ENCODE measurements at places on chromosomes 16 and 17. TPM values are rescaled to one million over a fixed set of nuclear protein-coding genes. Genes with fewer than 3 reads are reported as not detected.

DNA sequence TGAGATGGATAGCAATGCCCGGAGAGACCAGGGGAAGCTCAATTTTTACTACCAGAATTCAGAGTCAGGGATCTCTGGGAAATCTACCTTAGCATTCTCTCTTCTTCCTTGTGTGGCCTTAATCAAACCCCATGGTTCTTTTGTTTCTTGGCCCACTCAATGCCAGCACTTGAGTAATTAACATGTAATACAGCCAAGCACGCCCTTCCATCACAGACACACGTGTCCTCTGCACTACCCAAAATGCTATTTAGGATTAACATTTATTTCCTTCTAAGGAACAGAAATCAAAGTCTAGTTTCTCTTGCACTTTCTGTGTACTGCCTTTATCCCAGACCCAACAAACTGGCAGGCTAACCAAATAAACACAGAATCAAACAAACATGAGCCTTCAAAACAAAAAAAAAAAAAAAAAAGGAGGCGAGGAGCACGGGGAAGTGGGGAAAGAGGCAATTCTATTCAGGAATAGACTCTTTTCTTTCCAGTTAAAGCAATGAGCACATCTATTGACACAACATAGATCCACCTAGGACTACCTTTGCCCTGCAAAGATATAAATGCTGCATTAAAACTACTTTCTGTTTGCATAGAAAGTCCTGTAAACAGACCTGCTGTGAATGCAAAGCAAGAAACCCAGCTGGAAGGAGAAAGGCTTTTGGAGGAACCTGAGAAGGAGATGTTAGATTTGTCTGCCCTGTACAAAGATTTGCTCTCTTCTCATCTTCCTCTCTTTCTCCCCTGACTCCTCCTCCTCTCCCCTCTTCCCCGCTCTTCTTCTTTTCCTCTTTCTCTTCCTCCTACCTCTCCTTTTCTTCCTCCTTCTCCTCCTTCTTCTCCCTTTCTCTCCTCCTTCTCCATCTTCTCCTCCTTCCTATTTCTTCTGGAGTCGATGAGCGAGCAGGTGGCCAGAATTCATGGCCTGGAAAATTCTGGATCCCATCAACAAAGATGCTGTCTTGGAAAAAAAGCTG lies 294.4 kb downstream of the NPIPA8 start:
- H3K36me3 ChIP-seq: no peaks in the 10 kb centered on the region
- DNase-seq: no peak
- H3K27me3 ChIP-seq: peaks cover 15% of the 10 kb centered on the region
- no peak overlapping the region for H3K4me3 ChIP-seq

NUPR1 gene
- not detected for total RNA-seq

DNA sequence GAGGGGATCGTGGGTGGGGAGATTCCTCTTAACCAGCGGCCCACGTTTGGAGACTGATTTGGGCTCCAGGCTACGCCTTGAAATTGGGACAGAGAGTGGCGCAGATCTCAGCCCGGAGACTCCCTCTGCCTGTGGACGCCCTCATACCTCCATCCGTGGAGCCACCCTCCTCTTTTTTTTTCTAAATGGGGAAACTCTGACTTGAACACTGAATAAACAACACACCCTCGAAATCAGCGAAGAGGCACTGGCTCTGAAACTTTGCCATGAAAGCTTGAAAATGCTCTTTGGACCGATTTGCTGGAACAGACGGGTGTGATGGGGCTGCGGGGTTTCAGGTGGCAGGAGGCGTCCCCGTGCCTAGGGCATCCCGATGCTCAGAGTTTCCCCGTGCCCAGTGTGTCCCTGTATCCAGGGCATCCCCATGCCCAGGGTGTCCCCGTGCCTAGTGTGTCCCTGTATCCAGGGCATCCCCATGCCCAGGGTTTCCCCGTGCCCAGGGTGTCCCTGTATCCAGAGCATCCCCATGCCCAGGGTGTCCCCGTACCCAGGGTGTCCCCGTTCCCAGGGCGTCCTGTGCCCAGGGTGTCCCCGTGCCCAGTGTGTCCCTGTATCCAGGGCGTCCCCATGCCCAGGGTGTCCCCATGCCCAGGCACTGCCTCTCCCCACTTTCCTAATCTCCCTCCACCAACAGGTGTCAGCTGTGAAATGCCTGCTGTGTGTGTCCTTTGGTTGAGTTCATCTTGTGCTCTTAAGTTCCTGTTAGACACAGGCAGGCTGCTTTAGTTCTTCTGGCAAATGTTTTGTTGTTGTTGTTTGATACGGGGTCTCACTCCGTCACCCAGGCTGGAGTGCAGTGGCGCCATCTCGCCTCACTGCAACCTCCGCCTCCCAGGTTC lies 187.0 kb downstream of the SEC14L1 start:
- H3K27ac ChIP-seq: no peak overlapping the region
- H3K27me3 ChIP-seq: no peaks in the 10 kb centered on the region
- no peak overlapping the region for H3K4me3 ChIP-seq
- H3K4me1 ChIP-seq: no peaks in the 10 kb centered on the region
- peak; percentile 45 for DNase-seq

DNA sequence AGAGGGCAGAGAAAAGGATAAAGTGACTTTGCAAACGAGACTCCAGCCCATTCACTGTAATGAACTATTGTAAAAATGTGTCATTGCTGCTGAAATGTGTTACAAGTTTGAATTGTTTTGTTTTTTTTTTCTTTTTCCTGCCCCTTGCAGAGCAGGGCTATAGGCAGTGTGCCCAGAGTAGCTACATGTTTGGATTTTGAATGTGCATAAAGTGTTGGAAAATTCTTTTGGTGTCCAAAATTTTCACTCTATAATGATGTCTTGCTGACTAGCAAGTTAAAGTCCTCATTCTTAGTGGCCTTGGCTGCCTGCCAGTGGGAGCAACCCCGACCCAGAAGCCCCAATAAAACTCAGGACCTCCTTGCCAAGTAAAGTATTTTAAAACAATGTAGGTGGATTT lies 66.5 kb downstream of the IGF2BP1 start:
- H3K27me3 ChIP-seq: no peaks in the 10 kb centered on the region
- peaks cover 5% of the 10 kb centered on the region for H3K4me1 ChIP-seq
- H3K36me3 ChIP-seq: no peaks in the 10 kb centered on the region
- H3K27ac ChIP-seq: no peak overlapping the region

DNA sequence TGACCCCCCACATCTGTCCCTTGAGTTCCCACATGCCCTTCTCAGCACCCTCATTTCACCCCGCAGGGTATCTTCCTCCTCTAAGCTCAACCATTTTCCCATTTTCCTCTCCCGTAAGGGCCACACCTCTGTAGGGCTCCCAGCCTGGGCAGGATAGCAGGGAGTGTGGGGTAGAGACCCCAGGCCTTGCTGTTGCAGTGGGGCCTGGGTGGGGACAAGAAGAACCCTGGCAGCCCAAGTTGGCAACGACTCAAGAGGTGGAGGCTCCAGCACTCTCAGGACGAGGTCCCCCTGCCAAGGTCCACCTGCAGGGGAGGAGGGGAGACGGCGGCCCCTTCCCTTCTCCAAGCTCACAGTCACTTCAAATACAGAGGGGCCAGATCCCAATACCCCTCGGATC lies 2.0 kb upstream of the TMEM92 start:
- H3K27me3 ChIP-seq: no peaks in the 10 kb centered on the region
- peak; percentile 49 for DNase-seq
- no peak overlapping the region for H3K27ac ChIP-seq

HOXB6 gene
- total RNA-seq: not detected

DNA sequence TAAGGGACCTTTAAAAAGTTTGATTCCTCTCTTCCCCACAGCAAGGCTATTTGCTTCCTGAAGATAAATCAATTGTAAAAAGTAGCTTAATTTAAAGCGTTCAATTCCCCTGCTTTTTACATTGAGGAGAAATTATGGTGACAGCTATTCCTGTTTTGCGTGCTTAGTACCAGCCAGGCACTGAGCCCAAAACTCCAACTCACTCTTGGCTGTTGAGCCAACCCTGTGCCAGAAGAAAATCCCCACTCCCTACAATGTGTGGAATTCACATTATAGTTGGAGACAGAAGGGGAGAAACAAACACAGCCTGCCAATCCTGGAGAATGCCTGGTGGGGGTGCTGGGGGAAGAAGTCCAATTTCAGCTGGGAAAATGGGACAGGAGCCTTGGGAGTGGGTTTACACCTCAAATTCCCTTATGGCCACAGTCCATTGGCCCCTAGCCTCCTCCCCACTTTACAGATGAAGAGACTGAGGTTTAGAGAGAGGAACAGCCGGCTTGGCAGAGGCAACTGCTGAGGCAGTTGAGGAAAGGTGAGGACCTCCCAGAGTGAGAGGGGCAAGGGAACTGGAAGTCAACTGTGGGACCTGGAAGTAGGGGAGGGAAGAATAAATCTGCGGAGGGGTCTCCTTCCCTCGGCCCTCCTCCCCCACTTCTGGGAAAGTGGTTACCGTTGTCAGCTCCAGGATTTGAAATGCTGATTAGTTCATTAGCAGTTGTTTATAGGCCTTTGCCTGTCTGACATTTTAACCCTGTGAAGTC lies 26.1 kb downstream of the CDH1 start:
- no peaks in the 10 kb centered on the region for H3K4me1 ChIP-seq
- no peaks in the 10 kb centered on the region for H3K36me3 ChIP-seq
- no peak overlapping the region for H3K27ac ChIP-seq
- peak; percentile 80 for DNase-seq

- no peaks in the 10 kb centered on the region for H3K36me3 ChIP-seq
- H3K27ac ChIP-seq: no peak overlapping the region
- H3K4me3 ChIP-seq: no peak overlapping the region
- peaks cover 5% of the 10 kb centered on the region for H3K4me1 ChIP-seq
- no peak for DNase-seq
Observed at GRCh38 chr17:20983359-20983637, 59.5 kb downstream of the USP22 start.

DNA sequence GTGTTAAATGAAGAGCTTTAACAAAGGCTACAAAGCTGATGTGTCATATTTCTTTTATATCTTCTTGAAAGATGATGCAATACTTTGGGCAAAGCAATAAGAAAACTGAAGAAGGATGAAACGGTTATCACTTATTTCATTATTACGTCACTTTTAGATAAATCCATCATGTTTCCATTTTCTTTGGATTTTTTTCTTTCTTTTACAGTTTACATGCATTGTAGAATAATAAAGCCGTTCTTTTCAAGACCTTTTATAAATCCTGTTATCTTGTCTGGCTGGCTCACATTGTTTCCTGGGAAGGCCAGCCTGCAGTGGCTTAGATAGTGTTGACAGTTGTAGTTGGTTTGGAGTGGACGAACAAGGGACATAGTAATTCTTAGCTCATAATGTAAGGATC lies 28.9 kb downstream of the TANC2 start:
- H3K4me1 ChIP-seq: no peaks in the 10 kb centered on the region
- no peak overlapping the region for H3K27ac ChIP-seq
- no peaks in the 10 kb centered on the region for H3K36me3 ChIP-seq
- no peak for DNase-seq

PIPOX gene
- 1.8 TPM for total RNA-seq

DNA sequence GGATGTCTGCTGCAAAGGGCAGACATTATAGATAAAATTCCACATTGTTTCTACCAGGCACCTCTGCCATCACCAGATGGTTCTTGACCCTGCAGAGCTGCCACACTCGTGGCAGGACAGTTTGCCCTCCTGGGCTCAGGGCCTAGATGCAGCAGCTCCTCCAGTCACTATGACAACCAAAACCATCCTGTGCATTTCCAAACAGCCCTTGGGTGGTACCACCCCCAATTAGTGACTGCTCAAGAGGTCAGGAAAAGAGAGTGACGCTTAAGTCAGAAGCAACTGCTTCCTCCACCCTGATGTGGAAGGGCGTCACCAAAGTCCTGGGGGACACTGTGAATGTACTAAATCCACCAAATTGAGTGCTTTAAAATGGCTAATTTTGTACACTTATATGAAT lies 109.2 kb downstream of the C16orf95 start:
- no peak overlapping the region for H3K27ac ChIP-seq
- H3K4me3 ChIP-seq: no peak overlapping the region
- H3K36me3 ChIP-seq: no peaks in the 10 kb centered on the region
- H3K27me3 ChIP-seq: no peaks in the 10 kb centered on the region

DNA sequence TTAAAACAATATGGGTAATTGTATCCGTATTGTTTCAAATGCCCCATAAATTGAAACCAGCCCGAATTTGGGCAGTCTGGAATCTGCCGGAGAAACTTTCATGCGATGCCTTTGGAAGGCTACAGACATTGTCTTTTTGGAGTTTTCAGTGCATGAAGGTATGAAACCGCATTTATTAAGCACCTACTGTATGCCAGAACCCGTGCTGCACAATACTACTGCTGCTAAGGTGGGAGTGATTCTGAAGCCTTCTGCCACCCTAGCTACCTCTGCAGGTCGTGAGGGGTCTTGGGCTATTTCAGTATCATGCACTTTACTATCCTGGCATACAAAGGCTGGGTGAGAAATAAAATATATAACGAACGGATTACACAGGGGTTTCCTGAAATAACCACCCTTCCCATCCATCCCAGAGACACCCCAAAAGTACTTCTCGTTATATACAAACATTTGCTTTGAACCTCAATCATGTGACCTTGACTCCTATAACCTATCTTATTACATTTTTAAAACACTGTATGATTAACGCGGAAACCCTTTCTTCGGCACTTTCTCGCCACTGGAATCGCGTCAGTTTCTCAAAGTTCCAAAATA lies 1.0 kb upstream of the MSI2 start:
- peaks cover 3% of the 10 kb centered on the region for H3K27me3 ChIP-seq
- peak overlapping the region; percentile 86 for H3K4me3 ChIP-seq
- DNase-seq: no peak
- peaks cover 11% of the 10 kb centered on the region for H3K4me1 ChIP-seq

GNGT2 gene
- total RNA-seq: not detected

GRCh38 chr17:15091825-15092224 lies 173.3 kb downstream of the PMP22 start:
- H3K27ac ChIP-seq: no peak overlapping the region
- no peaks in the 10 kb centered on the region for H3K36me3 ChIP-seq
- H3K4me1 ChIP-seq: no peaks in the 10 kb centered on the region

WFIKKN1 gene
- 11.6 TPM for total RNA-seq

CTRB1 gene
- not detected for total RNA-seq

DNA sequence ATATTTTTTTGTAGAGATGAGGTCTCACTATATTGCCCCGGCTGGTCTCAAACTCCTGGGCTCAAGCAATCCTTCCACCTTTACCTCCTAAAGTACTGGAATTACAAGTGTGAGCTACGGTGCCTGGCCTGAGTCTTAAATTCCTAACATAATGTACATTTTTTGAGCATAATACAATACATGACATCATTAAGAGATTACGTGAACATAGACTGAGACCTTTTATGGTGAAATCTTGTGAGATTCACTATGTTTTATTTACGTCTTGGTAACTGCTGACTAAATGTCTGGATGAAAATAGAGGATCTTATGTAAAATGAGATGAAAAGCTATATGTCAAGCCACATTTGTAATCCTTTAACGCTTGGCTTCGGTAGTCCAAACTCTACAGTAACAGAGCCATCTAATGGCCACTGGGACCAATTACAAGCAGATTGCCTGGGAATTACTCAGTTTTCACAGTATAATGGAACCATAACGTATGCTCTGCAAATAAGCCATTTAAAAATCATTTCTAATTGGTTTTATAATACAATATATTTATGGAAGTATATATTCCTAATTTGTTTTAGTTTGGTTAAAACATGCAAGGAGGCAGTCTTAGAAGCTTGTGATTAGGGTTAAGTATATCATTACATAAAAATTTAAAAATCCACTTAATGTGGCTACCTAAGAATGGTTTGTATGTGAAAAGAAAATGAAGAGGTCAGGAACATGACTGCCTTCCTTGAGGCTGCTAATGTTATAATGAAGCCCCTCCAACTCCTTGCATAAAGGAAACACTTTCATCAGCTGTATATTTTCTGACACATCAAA lies 8.1 kb upstream of the EFCAB13 start:
- no peaks in the 10 kb centered on the region for H3K36me3 ChIP-seq
- no peak overlapping the region for H3K4me3 ChIP-seq
- peak; percentile 71 for DNase-seq

Measured in endodermal cell (in vitro differentiated cells).